Amniotic epithelial cell (primary cell): ENCODE measurements at places on chromosomes 3 and 15.
A peak's percentile ranks its signal among the peaks of the same experiment; 100 is the strongest.

DNA sequence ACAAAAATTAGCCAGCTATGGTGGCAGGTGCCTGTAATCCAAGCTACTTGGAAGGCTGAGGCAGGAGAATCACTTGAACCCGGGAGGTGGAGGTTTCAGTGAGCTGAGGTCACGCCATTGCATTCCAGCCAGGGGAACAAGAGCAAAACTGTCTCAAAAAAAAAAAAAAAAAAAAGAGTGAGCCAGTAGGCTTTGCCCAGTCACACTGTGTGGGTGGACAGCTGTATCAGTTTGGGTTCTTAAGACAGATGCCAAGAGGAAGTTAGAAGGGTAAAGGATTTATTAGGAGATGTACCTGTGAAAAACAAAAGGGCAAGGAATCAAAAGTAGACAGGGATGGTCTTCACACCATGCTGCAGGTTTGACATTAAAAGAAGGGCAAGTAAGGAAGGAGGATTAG is 86.1 kb upstream of the CGNL1 start:
- DNase-seq: no peak

DNA sequence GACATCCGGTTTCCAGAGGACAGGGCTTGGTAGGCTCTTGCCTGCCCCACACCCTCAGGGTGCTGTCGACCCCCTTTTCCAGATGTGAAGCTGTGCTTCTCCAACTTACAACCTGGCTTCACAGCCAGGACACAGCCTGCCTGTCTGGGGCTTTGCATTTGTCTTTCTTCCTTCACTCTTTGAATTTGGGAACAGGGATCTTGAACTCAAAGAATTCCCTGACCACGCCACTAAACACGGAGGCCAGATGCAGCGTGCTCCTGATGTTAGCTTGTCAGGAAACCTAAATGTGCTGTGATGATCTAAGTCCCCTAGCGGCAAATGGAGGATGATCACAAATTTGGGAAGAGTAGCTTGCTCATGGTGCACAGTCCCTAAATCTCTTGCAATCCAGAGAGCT is 244.8 kb upstream of the RGMA start:
- DNase-seq: no peak

DNA sequence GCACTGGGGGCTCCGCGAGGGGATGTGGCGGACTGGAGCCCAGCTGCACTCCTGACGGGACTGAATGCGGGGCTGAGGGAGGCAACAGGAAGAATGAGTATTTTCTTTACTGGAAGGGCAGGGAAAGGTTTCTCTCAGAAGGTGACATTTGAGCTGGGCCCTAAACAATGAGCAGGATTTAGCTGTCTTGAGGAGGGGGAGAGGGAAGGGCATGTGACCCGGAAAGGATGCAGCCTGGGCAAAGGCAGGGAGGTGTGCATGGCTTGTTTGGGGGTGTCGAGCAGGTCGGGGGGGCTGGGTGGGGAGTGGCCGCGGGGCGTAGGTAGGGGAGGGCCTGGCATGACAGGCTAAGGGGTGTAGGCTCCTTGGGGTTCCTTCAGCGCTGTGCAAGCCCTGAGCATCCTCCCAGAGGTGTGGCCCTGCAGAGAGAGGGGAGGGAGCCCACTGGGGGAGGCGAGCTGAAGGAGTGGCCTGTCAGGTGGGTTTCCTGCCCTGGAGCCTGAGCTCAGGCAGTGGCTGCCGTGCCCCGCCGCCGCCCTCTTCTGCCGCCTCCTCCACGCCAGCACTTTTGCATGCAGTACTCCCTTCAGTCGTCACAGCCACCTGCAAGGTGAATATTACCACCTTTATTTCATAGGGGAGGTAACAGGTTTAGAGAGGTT is 17.2 kb upstream of the ANKDD1A start:
- no peak for DNase-seq

- peak; percentile 100 for DNase-seq
These were observed 90.7 kb downstream of the FNDC3B start for GRCh38 chr3:172129850-172130716.

- DNase-seq: no peak
These were observed 38.3 kb downstream of the KBTBD12 start for GRCh38 chr3:127953091-127954035.

GRCh38 chr3:195849322-195850074 is 37.8 kb upstream of the MUC4 start:
- no peak for DNase-seq

GRCh38 chr3:127260826-127261555 is 26.9 kb downstream of the PRR20G start:
- no peak for DNase-seq

DNA sequence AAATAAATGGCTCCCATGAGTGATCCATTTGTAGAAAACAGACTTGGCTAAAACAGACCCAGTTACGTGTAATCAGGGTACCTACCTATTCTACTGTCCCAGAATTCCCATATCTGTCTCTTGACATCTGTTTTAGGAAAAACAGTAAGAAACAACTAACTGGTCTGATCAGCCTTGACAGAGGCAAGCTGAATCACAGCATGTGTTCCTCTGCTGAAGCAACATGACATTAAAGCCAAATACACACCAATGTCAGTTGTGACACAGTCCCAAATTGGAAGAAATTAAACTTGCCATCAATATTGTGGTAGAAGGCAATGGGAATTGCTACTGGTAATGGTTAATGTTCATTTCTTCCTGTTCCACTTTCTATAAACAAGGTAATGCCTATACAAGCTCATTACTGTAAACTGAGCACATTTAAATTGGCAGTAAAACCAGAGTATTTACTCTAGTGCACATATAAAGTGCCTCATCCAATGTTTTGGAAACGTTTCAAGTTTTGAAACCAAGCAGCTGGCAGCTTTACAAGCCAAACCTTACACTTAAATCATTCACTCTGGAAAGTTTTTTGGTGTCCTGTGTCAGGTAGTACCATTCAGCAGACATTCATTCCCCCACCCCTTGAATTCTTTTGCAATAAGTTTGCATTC is 27.0 kb downstream of the ALDH1A2 start:
- peak; percentile 85 for DNase-seq

DNA sequence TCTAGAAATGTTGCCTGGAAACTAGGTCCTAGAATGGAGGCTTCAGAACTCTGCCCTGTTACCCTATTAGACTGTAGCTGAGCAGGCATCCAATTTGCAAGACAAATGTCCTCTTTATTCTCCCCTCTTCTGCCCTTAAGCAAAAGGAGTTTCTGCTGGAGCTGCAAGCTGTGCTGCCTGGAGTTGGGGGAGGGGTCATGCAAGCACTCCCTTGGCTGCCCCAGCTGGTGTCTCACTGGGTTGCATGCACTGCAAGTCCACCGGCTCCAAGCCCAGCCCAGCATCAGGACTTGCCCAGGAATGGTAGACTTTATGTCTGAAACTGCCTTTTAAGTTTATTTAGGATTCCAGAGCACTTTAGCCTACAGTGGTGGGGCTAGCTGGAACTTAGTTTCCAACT is 15.7 kb upstream of the RBP2 start:
- DNase-seq: no peak

GRCh38 chr15:83977992-83978391 is 257.6 kb upstream of the GOLGA6L4 start:
- no peak for DNase-seq

- no peak for DNase-seq
These were observed 73.1 kb upstream of the SLCO3A1 start for GRCh38 chr15:91780387-91780786.

- DNase-seq: no peak
These were observed 12.7 kb upstream of the MINDY4B start for GRCh38 chr3:150917951-150918350.

- DNase-seq: no peak
These were observed 62.3 kb downstream of the MTHFS start for GRCh38 chr15:79834495-79834894.

GRCh38 chr15:42138968-42139386 is 17.5 kb downstream of the PLA2G4F start:
- no peak for DNase-seq

- peak; percentile 32 for DNase-seq
These were observed 620 bp downstream of the ABHD5 start for GRCh38 chr3:43691120-43691995.

DNA sequence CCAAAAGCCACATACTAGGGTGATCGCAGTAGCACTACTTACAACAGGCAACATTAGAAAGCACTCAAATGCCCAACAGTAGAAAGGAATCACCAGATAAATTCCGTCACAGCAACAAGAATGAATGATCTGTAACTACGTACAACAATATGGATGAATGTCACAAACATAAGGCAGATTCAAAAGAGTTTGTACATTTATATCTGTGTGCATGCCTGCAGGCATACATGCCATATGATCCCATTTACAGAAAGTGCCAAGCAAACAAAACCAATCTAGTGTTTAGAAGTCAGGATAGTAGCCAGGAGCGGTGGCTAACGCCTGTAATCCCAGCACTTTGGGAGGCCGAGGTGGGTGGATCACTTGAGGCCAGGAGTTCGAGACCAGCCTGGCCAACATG is 3.5 kb downstream of the IL17RB start:
- no peak for DNase-seq

- no peak for DNase-seq
These were observed 1060.4 kb downstream of the ZPLD1 start for GRCh38 chr3:103495186-103495585.

DNA sequence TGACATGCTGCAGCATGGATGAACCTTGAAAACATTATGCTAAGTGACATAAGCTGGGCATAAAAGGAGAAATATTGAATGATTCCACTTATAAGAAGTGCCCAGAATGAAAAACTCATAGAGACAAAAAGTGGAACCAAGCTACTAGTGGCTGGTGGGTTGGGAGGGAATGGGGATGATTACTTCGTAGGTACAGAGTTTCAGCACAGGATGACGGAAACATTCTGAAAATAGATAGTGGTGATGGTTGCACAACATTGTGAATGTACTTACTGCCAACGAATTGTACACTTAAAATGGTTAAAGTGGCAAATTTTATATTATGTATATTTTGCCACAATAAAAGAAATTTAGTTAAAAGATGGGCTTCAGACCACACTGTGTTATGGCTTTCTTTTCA is 93.6 kb downstream of the RPLP1 start:
- peak; percentile 29 for DNase-seq

DNA sequence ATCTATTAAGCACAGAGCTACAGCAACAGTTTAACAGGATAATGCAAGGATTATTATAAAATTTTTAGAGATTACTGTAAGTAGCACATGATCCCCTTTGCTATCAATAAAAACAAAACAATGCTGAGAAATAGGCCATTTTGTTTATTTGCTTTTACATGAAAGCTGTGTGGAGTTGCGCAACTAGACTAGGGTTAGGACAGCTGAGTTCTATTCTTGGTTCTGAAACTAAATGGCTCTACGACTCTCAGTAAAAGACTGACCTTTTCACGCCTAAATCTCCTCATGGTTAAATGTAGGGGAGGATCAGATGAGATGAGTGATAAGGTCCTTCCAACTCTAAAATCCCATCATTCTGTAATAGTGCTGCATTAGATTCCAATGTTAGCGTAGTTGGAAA is 25.0 kb downstream of the KCNMB2 start:
- DNase-seq: no peak

DNA sequence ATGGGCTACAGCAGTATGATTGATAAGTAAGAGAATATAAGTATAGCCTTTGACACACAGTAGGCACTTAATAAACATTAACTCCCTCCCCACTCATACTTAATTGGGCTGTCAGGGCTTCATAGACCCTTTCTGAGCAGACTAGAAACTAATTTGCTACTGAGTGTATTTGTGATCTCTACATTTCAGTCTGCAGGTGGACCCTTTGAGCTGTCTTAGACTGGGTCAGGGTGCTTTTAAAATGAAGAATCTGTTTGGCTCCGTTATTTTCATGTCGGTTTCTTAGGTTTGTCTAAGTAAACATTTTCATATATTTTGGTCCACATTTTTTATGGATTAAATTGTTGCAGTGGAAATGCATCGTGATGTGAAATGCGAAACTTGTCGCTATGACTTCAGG is 50.3 kb upstream of the SELENOK start:
- no peak for DNase-seq
